A549 (cell line): ENCODE measurements at places on chromosomes 4 and X.

DNA sequence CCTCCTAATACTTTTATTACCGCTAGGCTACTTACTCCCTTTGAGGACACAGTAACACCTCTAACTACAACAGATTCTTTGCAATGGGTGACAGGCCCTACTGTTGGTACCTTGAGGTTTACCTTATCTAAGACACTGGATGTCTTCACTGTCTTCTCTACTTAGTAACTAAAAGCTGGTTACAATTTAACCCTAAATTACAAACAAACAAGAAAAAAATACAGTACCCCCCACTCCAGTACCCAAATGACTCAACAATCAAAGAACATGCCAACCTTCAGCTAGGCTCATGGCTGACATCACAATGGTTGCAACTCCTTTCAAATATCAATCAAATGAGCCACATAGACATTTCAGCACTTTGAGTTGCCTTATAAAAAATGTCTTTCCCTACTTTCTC, 198.0 kb downstream of the GUCY2F start:
- DNase-seq: no peak

GRCh38 chr4:84091266-84091665, 407.8 kb downstream of the NKX6-1 start:
- no peak for DNase-seq

GRCh38 chrX:118904218-118904617, 70.2 kb upstream of the LONRF3 start:
- no peak for DNase-seq

- no peak for DNase-seq
Measured at GRCh38 chr4:73533515-73534422, 52.2 kb downstream of the AFM start.

GRCh38 chr4:155974476-155974749, 20.7 kb upstream of the CTSO start:
- no peak for DNase-seq

- no peak for DNase-seq
Measured at GRCh38 chrX:78493180-78493579, 165.8 kb upstream of the CYSLTR1 start.

GRCh38 chrX:104621781-104622180, 55.8 kb downstream of the IL1RAPL2 start:
- DNase-seq: no peak

GRCh38 chrX:137151403-137151802, 117.6 kb upstream of the GPR101 start:
- no peak for DNase-seq

GRCh38 chr4:189279188-189279587, 661.5 kb upstream of the FRG1 start:
- no peak for DNase-seq

DNA sequence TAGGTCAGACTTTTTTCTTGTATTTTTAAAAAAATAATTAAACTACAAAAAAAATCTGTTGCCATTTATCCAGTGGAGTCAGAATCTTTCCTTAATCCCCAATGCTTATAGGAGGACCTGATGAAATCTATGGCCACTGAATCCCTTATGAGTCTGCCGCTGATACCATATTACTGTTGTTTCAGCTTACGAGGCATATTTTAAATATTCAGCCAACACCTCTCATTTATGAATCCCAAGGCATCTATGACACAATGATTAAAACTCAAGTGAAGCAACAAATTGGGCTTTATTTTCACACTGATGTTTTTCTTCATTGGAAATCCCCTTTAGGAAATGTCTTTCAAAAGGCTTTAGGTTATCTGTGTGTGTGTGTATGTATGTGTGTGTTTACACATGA, 137.8 kb upstream of the PUDP start:
- no peak for DNase-seq

GRCh38 chrX:124263743-124264142, 68.7 kb upstream of the TEX13D start:
- DNase-seq: no peak

- DNase-seq: no peak
Measured at GRCh38 chr4:25092139-25092538, 61.4 kb upstream of the LGI2 start.

GRCh38 chr4:173282626-173283025, 51.5 kb downstream of the HMGB2 start:
- DNase-seq: no peak

DNA sequence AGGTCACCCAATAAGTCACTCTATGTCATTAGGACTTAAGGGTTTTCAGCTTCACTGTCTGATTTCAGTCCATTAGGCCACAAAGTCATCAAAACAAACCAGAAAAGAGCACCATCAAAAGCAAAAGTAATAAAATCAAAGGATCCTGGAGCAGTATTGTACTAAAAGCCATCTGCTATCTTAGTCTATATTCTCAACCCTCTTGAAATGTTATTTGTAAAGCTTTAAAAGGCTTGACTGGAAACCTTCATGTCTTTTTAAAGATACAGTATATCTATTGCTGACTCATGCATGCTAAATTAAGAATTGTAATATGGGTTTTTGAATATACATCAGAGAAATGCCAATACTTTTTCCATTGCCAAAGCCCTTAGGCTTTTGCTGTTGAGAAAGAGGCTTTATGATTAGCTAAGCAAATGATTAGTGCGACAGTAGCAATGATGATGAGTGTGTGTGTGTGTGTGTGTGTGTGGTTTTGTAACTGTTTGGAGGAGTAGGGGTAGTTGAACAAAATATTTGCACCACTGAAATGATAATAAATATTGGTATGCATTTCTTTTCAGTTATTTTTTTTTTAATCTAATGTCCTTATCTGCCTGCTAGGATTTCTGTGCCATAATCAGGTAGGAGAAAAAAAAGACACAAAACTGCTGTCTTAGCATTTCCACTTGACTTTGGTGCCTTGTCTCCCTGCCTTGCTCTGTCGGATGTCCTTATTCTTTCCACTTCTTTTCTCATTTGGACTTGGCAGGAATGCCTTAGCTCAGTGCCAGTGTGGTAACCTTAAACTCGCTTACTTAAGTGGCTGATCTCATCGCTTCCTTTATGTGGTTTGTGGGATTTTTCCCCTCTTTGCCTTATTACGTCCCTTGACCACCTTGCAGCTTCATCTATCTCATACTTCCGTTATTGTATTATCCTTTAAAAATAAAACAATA, 119.7 kb downstream of the PCDH7 start:
- DNase-seq: no peak

GRCh38 chr4:74061430-74061829, 22.9 kb upstream of the CXCL3 start:
- no peak for DNase-seq
